ENCODE measurements at places on chromosomes 7 and 10.

DNA sequence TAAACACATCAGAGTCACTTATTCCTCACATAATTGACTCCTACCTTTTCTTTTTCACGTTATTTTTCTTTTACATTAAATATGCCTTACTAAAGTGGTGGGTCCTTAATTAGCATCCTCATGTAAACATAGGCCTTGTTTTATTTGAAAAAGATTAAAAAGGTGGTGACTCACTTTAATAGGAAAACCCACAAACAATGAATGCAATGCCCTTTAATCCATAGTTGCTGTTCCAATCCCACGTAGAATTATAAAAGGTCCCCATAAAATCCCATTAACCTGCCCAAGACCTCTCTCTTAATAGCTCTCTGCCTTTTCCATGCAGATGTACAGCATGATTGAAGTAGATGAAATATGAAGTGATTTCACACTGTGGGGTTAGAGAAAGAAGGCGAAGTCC, 32.2 kb downstream of the SLC16A12 start:
- no peak for DNase-seq

DNA sequence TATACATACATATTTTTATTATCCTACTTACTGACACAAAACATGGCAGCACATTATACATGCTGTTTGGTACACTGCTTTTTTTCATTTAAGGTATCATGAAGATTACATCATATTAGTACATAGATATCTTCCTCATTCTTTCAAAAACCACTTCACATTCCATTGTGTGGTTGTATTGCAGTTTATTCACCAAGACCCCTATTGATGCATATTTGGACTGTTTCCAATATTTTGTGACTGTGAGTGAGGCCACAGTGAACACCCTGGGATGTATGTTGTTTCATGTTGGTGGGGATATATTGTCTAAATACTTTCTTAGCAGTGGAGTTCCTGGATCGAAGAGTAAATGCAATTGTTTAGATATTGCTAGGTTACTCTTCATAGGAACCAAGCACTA, 39.0 kb downstream of the TFAM start:
- no peak for DNase-seq

GRCh38 chr10:96512524-96513304, 1.0 kb downstream of the TLL2 start:
- no peak for DNase-seq

DNA sequence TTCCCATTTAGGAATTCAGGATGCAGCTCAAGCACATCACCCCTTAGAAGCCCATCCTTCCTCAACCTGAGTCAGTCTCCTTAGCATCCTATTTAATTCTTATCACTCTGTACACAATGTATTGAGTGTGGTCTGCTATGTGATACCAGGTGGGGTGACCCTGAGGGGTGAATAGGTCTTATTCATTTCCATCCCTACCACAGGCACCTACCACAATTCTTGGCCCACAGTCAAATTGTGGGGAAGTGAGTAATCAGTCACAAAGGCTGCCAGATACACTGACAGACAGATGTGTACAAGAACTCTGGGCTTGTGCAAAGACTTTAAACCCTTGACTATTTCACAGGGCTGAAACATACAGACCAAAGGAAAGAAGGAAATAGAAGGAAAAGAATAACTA, 560.5 kb downstream of the PARD3 start:
- no peak for DNase-seq

DNA sequence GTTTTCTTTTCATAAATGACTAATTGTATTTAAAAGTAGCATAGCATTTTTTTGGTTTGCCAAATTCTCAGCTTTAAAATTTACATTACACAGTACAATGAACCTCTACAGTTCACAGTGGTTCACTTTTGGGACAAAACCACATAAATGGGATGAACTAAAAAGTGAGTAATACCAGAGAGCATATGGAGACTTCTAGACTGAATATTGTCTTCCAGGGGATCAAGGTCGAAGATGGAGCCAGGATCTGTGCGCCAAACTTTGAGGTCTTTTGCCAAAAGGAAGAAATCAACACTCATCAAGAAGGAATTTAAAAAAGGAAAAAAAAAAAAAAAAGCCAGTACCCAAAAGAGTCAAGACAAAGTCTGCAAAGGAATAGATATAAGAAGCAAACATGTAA, 87.5 kb downstream of the NEBL start:
- DNase-seq: no peak

- DNase-seq: no peak
These were observed 5.4 kb downstream of the COL13A1 start for GRCh38 chr10:69807122-69807521.

DNA sequence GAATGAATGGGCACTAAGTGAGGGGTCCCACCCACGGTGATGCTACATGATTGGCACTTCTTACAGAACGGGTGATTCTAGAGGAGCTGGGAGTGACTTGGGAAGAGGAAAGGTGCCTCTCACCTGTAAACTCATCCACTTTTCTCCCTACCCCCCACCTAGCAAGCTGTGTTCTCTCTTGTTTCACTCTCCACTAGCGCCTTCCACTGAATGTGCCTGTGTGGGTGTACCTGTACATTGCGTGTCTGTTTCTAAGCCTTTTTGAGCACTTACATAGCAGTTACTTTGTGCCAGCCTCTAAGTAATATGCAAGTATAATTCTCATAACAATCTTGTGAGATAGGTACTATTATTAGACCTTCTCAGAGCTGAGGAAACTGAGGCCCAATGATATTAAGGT, 133.7 kb upstream of the AGK start:
- DNase-seq: no peak

GRCh38 chr10:63720676-63721075, 199.5 kb downstream of the REEP3 start:
- no peak for DNase-seq

GRCh38 chr7:36415144-36415543, 25.5 kb downstream of the ANLN start:
- no peak for DNase-seq

- no peak for DNase-seq
These were observed 249.3 kb upstream of the PFKP start for GRCh38 chr10:2817940-2818636.

- no peak for DNase-seq
These were observed 582.2 kb downstream of the SORCS1 start for GRCh38 chr10:106582291-106582690.

Data from hematopoietic multipotent progenitor cell treated with erythropoietin and hydrocortisone succinate and interleukin-3 and kit ligand, for 15 days (in vitro differentiated cells).